Activated CD4-positive, alpha-beta memory T cell treated with anti-CD3 and anti-CD28 coated beads for 36 hours (primary cell): ENCODE measurements at places on chromosomes 5 and 9. TPM values are rescaled to one million over a fixed set of nuclear protein-coding genes. Genes with fewer than 3 reads are reported as not detected.

The HAVCR2 gene
- 23.2 TPM for total RNA-seq

- no peak overlapping the region for H3K4me3 ChIP-seq
- DNase-seq = peak; percentile 51
- peaks cover 5% of the 10 kb centered on the region for H3K4me1 ChIP-seq
- H3K36me3 ChIP-seq = no peaks in the 10 kb centered on the region
These were observed 92.7 kb downstream of the DAB2IP start for GRCh38 chr9:121744002-121744686.

DNA sequence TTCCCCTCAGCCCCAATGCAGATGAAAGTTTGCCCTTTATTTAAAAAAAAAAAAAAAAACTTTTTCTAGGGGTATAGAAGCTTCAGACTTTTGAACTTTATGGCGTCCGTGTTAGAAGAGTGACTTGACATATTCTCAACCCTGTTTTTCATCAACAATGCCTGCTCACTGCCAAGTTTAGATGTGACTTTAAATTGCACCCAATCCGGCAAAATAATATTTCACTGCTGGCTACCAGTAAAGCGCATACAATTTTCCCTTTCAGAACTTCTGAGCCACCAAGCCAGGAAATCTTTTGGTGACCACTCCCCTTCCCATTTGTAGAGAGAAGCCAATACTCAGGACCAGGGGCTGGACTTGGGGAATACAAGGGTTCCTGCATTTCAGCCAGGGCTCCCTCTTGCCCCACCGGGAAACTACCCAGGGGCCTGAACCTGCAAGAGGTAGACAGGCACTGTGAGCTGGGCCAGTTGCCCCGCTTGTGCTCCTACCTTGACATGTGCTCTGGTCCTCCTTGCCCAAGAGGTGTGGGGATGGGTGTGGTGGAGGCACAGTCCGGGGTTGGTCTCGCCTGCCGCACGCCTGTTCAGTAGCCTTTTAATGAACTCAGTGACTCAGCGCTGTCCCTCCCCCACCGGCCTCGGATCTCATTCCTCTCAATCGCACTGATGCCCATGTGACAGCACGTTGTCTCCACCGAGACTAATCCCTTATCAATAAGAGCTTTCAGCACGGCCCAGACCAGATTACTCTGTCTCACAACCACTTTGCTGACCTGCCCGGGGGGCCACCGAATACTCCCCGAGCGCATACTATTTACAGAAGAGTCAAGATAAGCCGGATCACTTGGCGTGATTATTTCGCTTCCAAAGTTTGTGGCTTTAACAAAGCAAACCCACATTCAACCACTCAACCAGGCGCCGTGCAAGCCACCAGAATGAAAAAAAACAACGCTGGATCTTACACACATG, 226.4 kb downstream of the DCP2 start:
- DNase-seq = no peak
- H3K4me3 ChIP-seq = no peak overlapping the region
- H3K36me3 ChIP-seq = no peaks in the 10 kb centered on the region
- H3K27me3 ChIP-seq = no peaks in the 10 kb centered on the region
- H3K27ac ChIP-seq = no peak overlapping the region

The KIF12 gene
- total RNA-seq = not detected

DNA sequence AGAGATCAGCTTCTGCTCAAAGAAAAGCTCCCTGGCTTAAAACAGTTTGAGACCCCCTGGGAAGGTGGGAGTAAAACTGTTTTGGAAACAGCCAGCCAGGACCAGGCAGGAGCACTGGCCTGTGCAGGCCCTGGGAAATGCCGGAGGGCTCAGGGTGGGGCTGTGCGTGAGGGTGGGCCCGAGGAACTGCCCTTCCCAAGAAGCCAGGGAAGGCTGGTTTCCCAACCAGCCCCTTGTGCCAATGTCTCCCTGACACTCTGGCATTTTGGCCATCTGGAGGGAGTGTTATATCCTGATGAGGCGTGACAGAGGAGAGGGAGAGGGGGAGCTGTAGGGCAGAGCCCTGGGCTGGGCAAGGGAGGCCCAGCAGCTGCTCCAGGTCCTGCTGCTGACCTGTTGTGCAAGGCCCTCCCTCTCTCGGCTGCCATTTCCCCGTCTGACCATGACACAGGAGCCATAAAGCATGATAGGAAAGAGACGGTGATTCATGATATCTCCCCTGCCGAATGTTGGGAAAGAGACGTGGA, 16.1 kb downstream of the OLFML2A start:
- DNase-seq = no peak
- no peak overlapping the region for H3K27ac ChIP-seq
- no peak overlapping the region for H3K4me3 ChIP-seq
- peaks cover 7% of the 10 kb centered on the region for H3K27me3 ChIP-seq

DNA sequence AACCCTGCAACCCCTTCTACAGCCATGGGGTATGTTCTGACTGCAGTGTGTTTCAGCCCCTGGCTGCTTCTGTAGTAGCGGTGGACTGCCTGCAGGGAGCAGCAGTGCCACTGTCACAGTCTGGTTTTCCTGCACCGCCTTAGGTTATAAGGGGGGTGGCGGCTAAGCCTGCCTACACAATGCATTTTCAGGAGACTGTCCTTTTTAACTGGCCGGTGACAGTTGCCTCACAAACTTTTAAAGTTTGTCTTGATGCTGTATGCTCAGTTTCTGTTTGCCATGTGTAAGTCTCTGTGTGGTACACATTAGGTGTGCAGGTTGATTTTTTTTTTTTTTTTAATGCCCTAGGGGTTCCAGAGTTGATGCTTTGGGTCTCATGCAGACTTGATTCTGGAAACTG, 53.0 kb downstream of the NUP214 start:
- no peak overlapping the region for H3K27ac ChIP-seq
- peaks cover 5% of the 10 kb centered on the region for H3K4me1 ChIP-seq
- no peaks in the 10 kb centered on the region for H3K27me3 ChIP-seq
- no peak overlapping the region for H3K4me3 ChIP-seq
- H3K36me3 ChIP-seq = peaks cover 47% of the 10 kb centered on the region
- DNase-seq = peak; percentile 84

DNA sequence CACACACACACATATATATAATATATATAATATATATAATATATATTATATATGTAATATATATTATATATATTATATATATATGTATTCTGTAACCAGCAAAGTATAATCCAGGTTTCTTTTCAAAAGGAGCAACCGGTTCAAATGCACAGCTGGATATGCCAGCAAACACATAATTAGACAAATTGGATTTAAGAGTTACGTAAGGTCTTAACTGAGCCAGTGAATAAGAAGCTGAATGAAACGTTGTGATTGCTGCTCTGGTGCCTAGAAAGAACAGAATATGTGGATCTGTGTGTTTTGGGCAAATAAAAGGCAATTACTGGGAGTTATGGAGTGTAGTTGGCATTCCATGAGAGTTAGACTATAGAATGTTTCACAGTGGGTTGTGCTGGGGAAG, 178.1 kb downstream of the SLF1 start:
- no peak overlapping the region for H3K4me3 ChIP-seq
- H3K27me3 ChIP-seq = peaks cover 4% of the 10 kb centered on the region
- H3K4me1 ChIP-seq = peaks cover 35% of the 10 kb centered on the region
- H3K36me3 ChIP-seq = no peaks in the 10 kb centered on the region
- no peak for DNase-seq
- H3K27ac ChIP-seq = no peak overlapping the region

GRCh38 chr5:181223729-181224389, 778 bp downstream of the TRIM41 start:
- H3K27ac ChIP-seq = peak overlapping the region; percentile 98
- peak overlapping the region; percentile 98 for H3K4me3 ChIP-seq
- H3K4me1 ChIP-seq = peaks cover 45% of the 10 kb centered on the region

DNA sequence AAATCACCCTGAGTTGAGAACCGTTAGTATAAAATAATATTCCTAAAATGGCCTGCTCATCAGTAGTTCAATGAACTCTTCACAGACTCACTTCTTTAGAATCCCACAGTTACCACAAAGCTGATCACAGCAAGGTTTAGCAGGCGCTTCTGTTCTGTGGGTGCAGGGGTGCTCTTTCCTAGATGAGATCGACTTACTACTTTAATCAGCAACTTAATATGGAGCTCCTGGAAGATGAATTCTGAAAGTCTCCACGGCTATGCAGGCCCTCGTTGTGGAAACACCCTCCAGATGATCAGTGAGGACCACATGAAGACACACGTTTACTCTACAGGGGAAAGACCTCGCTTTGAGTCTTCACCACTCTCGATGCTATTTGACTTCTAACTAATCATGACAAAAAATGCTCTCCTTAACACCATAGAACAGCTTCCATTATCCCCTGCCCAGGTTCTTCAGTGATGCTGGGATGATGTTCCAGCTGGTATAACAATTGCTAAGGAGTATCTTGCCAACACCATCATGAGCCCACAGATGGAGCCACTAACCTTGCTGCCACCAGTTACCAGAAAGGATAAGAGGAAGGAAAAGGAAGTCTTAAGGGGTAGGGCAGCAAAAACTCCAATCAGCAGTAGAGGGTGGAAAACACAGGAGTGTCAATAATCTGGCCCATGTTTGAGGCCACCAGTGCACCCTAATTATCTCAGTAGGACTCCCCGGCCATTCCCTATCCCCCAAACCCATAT, 17.9 kb upstream of the GPX8 start:
- H3K36me3 ChIP-seq = no peaks in the 10 kb centered on the region
- H3K27ac ChIP-seq = no peak overlapping the region
- DNase-seq = peak; percentile 24

- H3K36me3 ChIP-seq = peaks cover 77% of the 10 kb centered on the region
- H3K4me1 ChIP-seq = no peaks in the 10 kb centered on the region
- no peak overlapping the region for H3K4me3 ChIP-seq
- H3K27me3 ChIP-seq = no peaks in the 10 kb centered on the region
These were observed 96.1 kb downstream of the CYFIP2 start for GRCh38 chr5:157362012-157362411.
